ENCODE measurements at places on chromosomes 3 and 15.

DNA sequence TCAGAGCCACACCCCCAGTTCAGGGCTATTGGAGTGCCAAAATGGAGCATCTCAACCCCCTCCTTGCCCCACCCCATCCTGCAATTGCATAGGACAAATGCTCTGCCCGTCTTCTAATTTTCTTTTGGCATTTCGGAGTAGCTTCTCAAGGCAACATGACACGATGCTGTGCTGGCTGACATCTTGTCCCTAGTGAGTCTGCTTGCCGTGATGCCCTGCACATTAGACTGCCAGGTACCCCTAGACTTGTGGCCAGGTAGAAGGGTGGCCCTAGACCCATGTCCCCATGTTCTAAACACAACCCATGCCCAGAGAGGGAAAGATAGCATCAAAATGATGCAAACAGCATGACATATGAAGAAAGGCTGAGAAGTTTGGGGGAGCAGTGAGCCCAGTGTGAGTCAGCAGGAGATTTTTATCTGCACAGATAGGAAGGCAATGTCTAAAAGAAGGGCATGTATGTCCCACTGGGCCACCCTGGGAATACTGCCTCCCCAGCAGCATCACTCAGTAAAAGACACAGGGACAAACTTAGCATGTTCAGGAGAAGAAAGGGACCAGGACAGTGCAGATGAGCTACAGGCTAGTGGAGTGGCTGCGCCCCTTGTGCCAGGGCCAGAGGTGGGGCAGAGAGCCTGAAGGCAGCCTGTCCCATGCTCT lies 36.8 kb downstream of the CA12 start:
- DNase-seq: no peak

DNA sequence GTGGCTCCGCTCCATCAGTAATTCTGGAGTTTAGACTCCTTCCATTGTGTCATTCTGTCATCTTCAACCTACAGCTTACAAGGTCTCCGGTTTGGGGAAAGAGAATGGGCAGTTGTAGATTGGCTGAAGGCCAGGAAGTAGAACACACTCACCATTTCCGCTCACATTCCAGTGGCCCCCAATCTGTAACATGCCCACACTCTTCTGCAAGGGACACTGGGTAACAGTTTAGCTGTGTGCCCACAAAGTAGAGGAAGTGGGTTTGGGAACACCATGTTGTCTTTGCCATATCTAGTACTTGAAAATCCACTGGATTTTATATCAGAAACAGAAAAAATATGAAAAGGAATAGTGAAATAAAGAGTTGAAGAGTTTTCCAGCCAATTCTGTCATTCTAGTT lies 153.5 kb downstream of the SV2B start:
- no peak for DNase-seq

GRCh38 chr3:179324270-179324754 lies 1.5 kb downstream of the ZNF639 start:
- DNase-seq: peak; percentile 64

DNA sequence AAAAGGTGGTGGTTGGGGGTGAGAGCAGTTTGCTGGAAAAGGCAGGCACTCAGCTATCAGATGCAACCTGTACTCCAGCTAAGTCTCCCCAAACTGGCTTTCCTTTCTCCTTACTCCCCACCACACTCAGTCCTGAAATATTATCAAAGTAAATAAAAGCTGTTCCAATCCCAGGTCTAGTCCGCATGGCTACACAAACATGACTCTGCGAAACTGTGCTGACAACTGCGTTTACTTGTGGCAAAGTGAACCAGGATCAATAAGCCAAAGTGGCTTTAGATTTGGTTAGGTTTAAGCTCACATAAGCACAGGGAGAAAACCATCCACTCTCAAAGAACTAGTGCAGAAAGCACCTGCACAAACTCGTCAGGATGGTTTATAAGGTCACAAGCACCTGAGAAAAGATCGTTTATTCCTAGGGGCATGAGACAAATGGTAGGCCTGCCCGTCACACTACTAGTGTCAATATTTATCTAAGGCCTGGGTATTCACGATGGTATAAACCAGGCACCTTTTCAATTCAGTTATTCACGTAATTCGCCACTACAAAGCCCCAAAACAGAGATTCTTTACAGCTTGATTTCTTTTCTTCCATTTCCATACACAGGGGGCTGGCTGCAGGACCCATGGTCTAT lies 25.3 kb downstream of the LRIG1 start:
- DNase-seq: peak; percentile 88

DNA sequence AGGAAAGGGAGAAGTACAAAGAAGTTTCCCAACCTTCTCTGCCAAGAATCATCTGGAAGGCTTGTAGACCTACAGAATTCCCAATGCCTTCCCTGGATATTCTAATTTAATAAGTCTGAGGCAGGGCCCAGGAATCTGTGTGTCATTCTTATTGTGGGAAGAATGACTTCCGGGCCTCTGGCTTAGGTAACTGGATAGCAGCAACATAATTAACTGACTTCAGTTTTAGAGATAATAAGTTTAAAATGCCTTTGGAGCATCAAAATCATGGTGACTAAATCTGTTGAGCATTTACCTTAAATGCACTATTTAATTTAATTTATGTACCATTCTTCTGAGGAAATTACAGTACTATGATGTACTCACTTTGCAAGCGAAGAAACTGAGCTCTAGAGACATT lies 44.3 kb upstream of the TM4SF1 start:
- DNase-seq: no peak

DNA sequence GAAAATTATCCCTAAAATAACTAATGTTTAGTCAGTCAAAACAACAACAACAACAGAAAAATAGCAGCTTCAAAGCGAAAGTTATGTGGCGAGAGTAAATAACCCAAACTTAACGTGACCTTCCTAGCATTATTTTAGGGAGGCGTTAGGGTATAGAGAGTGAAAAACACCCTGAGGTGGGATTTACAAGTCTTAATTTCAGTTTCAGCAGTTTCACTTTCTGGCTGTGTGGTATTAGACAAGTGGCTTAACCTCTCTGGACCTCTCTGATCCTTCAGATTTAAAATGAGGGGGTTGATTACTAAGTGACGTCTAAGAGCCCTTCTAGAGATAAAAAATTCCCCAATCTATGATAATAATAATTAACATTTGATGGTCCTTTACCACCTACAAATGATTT lies 291.2 kb downstream of the ZBTB20 start:
- no peak for DNase-seq

DNA sequence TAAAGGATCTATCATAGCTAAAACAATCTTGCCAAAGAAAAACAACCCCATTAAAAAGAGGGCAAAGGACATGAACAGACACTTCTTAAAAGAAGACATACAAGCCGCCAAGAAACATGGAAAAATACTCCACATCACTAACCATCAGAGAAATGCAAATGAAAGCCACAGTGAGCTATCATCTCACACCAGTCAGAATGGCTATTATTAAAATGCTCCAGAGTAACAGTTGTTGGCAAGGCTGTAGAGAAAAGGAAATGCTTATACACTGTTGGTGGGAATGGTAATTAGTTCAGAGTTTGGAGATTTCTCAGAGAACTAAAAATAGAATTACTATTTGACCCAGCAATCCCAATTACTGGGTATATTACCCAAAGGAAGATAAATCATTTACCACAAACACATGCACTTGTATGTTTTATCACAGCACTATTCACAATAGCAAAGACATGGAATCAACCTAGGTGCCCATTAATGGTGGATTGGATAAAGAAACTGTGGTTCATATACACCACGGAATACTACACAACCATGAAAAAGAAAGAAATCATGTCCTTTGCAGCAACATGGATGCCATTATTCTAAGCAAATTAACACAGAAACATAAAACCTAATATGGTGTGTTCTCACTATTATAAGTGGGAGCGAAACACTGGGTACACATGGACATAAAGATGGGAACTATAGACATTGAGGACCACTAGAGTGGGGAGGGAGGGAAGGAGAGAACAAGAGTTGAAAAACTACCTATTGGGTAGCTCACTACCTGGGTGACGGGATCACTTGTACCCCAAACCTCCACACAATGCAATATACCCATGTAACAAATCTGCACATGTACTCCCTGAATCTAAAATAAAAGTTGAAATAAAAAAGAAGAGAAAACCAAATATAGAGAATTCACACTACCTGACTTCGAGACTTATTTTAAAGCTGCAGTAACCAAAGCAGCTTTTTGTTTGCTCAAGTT lies 32.6 kb downstream of the ITGA11 start:
- no peak for DNase-seq

- no peak for DNase-seq
These were observed 19.7 kb upstream of the MAP6D1 start for GRCh38 chr3:183845090-183845489.

GRCh38 chr3:160697637-160698380 lies 20.8 kb downstream of the ARL14 start:
- peak; percentile 14 for DNase-seq

GRCh38 chr15:26773067-26773877 lies 406 bp upstream of the GABRB3 start:
- peak; percentile 93 for DNase-seq

- no peak for DNase-seq
These were observed 22.0 kb downstream of the PRR23E start for GRCh38 chr3:127214975-127215374.

DNA sequence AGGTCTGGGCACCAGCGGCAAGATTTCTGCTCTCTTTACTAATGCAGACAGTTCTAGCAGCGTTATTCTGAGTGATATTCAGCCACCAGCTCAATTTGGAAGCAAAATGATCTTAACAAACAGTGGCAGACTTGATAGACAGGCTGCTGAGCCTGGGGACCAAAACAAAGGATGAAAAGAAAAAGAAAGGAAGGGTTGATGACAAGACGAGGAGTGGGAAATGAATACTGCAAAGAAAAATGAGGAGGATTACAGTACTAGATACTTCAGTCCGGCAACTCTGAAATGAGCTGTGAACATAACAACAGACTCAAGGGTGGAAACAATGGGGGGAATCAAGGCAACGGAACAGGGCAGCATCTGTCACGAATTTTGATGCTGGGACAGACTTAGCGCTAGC lies 28.8 kb downstream of the FHIT start:
- no peak for DNase-seq

DNA sequence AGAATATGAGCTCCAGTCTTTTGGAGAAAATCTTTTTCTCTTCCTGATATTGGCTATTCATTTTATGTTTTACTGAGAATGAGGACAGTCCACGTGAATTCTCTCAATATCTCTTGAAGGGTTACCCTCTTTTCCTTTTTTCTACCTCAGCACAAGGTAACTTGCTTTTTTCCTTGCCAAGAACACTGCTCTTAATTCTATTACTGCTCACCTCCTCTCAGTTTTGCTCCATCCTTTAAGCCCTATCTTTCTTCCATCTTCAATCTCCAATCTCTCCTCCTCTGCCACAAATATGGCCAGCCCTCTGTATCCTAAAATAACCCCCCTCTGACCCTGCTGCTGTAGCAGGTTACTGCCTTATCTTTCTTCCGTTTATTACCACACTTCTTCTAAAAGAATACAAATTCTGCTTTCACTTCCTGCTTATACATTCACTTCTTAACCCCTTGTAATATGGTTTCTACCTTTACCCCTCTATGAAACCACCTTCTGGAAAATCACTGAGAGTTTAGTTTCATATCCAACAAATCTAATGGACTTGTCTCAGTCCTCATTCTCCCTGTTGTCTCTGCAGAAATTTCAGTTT lies 89.0 kb downstream of the NFKBIZ start:
- no peak for DNase-seq

DNA sequence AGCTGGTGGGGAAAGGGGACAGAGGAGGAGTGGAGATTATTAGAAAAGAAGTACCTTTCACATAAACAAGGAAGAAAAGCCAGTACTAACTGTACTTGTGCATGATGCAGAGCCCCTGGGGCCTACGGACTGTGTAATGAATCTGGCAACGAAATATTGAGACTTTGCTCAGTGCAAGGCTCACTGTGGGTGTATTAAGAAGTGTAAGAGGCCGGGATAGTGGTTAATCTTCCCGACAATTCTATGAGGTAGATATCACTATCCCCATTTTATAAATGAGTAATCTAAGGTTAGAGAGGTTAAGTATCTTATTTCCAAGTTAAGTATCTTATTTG lies 89.5 kb downstream of the WDR76 start:
- DNase-seq: no peak

DNA sequence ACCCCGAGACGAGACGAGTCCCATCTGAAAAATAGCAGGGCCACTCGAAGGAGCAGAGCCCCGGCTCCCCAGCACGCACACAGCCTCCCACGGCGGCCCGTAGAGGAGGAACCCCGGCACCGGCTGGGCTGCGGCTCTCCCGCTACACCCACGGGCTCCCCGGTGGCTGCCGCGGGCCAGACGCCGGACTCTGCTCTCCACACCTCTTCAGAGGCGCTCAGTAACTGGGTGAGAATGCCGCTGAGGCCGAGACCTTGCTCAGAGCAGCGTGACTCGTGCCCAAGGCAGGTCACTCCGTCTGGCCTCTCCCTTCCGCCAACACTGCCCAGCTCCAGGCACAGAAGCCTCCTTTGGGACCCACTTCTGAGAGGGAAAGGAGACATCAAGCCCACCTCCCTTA lies 34.4 kb downstream of the TNK2 start:
- no peak for DNase-seq

- DNase-seq: peak; percentile 2
These were observed 204.4 kb upstream of the TGFBR2 start for GRCh38 chr3:30401971-30402370.

DNA sequence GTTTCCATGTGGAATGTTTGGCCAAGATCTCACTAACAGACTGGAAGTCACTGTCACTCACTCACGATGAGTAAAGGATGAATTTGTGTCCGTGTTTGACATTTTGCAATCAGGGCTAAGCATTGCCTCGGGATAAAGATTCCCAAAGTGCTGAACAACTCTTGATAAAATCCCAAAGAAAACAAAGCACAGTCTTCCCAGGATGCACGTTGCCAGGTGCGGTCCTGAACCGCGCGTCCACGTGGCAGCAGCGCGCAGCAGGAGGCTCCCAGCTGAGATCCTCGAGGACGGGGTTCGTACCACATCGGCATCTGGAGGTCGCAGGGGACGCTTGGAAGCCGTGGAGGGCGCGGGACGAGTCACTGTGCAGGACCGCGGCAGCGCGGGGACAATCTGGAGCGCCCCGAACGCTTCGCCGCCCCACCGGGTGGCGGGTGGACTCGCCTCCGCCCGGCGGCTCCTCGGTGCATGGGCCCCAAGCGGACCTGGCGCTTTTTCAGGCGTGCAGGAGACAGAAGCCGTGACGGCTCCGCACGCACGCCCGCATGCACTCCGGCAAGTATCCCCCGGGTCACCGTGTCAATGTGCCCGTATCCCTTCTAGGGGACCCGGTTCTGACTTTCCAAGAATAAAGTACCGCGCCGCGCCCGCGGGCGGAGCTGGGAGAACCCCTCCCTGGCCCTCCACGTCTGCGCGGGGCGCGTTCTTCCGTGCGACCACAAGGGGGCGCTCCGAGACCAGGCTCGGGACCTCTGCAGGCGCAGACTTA lies 17.7 kb downstream of the CPN2 start:
- no peak for DNase-seq

GRCh38 chr15:84685304-84685703 lies 27.3 kb upstream of the NMB start:
- peak; percentile 37 for DNase-seq

- DNase-seq: no peak
These were observed 989.9 kb downstream of the ROBO2 start for GRCh38 chr3:78029775-78030174.

- DNase-seq: no peak
These were observed 256.8 kb downstream of the RORA start for GRCh38 chr15:60972301-60972700.

GRCh38 chr3:48352546-48352945 lies 19.1 kb upstream of the SPINK8 start:
- DNase-seq: peak; percentile 47
